ENCODE measurements at places on chromosomes 5 and 9.

GRCh38 chr5:1795506-1795905, 4.1 kb downstream of the MRPL36 start:
- no peak for DNase-seq

- peak; percentile 6 for DNase-seq
Observed at GRCh38 chr9:31799953-31800609, 584.4 kb upstream of the ACO1 start.

DNA sequence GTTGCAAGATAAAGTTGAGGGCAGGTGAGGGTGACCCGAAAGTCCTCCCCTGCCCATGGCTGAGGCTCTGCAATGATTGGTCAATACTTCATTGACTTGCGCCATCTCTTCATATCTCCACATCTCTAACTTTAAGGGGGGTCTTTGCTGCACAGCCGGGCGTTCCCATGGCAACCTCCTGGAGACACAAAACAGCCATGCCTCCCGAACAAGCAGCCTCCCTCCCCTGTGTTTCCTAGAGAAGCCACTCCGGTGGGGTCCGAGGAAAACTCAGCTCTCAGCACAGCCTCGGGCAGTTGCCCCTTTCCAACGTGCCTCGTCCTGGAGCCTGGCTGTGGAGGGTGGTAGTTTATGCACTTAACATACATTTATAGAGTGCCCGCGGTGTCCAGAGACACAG, 57.5 kb downstream of the TSPAN17 start:
- no peak for DNase-seq

DNA sequence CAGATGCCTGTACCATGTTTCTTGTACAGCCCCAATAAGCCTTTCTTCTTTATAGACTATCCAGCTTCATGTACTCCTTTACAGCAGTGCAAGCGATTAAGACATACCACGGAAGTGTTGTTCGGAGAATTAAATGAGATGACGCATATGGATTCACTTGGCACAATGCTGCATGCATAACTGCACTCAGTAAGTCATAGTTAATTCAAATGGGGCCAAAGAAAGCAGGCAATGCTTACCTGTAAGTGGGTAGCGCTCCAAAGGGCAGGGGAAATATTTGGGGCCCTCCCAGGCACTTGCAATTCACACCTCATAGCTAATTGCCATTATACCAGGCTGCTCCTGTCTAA, 7.7 kb upstream of the ADRA1B start:
- DNase-seq = no peak

- no peak for DNase-seq
Observed at GRCh38 chr9:107738789-107739188, 249.2 kb upstream of the KLF4 start.

DNA sequence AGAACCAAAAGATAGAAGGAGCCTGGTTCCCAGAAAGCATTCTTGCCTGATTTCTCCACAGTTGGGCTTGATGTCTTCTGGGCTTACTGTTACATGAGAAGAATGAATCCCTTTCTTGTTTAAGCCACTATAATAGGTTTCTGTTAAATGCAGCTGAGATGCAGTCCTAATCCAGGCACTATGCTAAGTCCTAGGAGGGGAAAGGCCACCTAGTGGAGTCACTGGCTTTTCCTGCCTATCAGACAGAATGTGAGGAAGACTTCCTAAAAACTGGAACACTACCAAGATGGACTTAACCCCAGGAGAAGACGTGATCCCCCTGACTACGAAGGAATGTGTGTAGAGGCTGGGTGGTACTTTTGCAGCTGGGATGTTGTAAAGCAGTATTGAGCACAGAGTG, 34.3 kb upstream of the FSD1L start:
- no peak for DNase-seq

GRCh38 chr9:5002811-5003210, 17.7 kb downstream of the JAK2 start:
- DNase-seq = no peak

GRCh38 chr5:90747693-90748092, 189.1 kb downstream of the ADGRV1 start:
- DNase-seq = no peak
